ENCODE measurements at places on chromosomes 6 and 20.

GRCh38 chr6:30615958-30616810, 859 bp downstream of the PPP1R10 start:
- peak; percentile 45 for DNase-seq

GRCh38 chr6:87897663-87898062, 150.0 kb upstream of the SPACA1 start:
- DNase-seq = peak; percentile 27

DNA sequence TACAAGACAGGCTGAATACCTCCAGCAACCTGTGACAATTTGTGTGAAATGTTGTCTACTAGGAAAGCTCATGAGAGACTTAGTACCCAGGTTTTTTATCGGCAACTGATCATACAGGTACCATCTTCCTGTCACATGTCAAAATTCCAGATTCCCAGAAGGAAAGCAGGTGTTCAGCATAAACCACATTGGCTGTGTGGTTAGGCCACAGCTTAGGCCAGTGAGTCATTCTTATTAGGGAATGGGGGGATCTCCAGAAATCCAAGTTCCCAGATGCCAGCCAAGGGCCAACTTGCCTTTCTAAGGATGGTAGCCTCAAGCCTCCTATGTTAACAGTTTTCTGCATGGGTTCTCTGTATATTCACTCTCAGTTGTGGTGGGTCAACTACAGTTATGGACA, 65.9 kb downstream of the FAM184A start:
- no peak for DNase-seq

DNA sequence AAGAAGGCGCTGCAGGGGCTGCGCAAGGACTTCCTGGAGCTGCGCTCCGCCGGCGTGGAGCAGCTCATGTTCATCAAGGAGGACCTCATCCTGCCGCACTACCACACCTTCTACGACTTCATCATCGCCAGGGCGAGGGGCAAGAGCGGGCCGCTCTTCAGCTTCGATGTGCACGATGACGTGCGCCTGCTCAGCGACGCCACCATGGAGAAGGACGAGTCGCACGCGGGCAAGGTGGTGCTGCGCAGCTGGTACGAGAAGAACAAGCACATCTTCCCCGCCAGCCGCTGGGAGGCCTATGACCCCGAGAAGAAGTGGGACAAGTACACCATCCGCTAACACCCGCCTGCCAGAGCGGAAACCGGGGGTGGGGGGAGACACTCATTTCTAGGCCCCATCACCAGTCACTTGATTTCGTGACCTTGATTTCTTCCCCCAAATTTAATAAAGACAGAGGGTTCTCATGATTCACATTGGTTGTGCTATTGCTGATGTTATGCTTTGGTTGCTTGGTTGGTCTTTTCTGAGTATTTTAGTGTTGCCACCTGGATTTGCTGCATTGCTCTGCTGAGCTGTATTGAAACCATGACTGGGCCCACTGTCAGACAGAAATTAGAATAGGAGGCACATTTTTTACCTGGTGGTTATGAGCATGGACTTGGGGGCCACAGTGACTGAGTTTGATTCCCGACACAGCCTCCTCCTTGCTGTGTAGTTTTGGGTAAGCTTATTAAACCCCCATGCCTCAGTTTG, 1.5 kb downstream of the FAM50B start:
- no peak for DNase-seq

DNA sequence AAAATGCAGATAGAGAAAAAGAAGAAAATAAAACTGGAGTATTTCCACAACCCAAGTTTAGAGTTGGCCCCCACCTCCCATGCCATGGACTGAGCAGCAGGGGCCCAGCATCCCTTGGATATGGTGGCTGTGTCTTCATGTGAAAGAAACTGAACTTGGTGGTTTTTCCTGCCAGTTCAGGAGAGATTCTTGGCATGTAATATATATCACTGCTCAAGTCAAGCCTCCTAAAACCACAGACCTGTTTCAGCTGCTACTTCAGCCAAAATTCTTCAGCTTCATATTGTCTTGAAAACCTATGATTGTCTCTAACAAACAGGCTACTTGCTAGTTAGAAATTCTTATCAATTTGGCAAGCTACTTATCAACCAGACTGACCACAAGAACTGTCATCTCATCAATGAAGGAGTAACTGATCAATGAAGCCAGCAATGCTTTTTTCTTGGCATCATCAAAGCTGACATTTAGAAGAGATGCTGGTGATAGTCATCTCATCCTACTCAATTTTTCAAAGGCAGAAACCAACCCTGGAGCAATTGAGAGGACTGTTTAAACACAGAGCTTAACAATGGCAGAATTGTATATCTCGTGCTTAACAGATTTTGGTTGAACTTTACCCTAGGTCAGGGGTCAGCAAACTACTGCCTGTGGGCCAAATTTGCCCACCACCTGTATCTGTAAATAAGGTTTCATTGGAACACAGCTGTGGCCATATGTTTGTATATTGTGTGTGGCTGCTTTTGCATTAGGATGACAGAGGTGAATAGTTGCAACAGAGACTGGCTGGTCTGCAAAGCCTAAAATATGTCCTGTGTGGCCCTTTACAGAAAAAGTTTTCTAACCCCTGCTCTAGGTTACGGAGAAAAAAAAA, 10.4 kb upstream of the NOL7 start:
- peak; percentile 40 for DNase-seq

GRCh38 chr6:98498144-98498775, 336.1 kb upstream of the POU3F2 start:
- no peak for DNase-seq

- no peak for DNase-seq
Observed at GRCh38 chr6:138005846-138006245, 101.4 kb downstream of the PERP start.

DNA sequence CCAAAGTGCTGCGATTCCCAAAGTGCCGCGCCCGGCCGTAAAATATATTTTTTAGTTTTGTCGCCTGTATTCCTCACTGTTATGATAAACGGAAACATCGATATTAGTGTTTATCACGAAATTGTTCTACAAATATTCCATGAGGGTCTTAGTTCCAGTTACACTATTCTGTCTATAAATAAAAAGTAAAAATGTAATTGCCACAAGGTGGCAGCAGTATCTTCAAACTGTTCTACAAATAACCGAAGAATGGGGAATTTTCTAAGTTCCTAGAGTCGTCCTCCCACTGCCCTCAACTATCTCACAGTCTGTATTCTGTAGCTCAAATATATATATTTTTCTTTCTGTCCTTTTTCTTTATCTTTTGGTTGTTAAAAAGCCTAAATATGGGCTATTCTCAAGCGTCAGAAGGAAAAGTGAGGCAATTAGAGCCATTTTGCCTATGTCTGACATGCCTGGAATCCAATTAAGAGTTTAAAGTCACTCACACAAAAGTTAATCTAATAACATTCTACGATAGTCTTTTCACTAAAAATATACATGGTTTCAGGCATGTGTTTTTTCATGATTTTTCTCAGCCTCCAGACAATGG, 14.2 kb upstream of the FAM162B start:
- DNase-seq = peak; percentile 55

DNA sequence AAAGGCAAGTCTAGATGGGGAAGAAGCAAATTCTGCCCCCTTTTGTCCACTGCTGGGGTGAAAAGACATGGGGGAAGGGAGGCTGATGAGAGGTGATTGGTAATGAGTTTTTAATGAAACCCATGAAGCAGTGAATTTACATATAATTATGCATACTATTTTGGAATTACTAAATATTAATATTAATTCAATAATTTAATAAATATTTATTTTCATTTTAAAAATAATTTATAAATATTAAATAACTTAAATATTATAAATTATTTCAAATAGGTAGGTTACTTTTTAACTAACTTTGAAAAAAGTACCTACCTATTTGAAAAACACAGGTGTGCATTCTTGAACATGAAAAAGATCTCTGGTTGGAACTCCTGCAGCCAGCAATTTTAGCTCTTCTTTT, 138.1 kb upstream of the GPR6 start:
- DNase-seq = no peak

DNA sequence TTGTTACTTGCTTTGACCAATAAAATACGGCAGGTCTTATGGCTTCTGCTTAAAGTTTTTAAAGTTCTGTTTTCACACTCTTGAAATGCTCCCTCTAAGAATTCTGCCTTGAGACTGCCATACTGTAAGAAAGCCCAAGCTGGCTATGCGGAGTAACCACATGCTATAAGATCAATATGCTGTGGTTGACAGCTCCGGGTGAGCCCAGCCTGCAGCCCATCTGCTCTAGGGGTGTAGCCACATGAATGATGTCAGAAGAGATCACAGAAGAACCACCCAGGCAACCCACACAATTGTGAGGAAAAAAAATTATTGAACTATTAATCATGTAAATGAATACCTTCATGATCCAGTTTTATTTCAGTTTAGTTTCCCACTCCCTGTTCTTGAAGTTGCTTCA, 26.1 kb upstream of the SH3BGRL2 start:
- no peak for DNase-seq

DNA sequence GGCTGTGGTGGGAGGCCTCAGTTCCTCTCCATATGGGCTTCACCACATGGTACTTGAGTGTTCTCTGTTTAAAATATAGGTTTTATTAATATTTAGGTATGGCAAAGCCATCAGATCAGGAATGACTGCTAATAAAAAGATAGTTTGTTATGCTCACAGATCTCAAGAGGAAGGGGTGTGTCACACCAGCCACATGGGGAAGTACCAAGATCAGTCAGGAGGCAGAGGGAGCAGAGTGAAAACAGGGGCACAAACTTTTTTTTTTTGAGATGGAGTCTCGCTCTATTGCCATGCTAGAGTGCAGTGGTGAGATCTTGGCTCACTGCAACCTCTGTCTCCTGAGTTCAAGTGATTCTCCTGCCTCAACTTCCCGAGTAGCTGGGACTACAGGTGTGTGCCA, 92.1 kb upstream of the GCM1 start:
- DNase-seq = no peak

DNA sequence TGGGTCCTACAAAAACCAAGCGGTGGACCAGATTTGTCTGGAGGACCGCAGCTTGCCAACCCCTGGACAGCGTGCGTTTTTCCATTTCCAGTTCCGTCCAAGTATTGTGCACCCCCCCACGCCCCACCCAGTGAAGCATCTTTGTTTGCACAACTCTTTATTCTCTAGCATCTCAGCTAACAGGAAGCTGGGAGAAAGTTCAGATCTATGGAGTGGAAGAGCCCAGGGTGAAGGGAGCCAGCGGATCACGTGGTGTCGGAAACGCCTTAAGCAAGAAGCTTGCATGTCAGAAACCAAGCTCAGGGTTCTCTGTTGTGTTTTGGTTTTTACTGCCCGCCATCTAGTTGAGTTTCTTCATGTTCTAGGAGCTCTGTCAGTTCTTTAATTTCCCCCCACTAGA, 29.9 kb downstream of the ARID1B start:
- peak; percentile 35 for DNase-seq

GRCh38 chr6:158329531-158329930, 17.3 kb downstream of the TULP4 start:
- DNase-seq = no peak

- DNase-seq = no peak
Observed at GRCh38 chr6:4130357-4130987, 4.9 kb downstream of the ECI2 start.

DNA sequence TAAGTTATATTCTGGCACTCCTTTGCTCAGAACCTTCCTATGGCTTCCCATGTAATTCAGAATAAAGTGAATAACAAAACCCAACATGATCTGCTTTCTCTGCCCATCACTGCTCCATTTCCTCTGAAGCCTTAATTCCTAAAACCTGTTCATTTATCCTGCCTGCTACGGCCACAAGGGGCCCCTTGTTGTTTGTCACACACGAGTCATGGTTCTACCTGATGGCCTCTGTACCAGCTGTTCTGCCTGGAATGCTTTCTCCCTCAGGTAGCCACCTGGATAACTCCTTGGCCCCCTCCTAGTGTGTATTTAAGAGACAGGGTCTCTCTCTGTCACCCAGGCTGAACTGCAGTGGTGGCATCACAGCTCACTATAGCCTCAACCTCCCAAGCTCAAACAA, 26.8 kb downstream of the ERGIC3 start:
- no peak for DNase-seq

GRCh38 chr20:10978019-10978702, 304.4 kb upstream of the JAG1 start:
- DNase-seq = no peak

- DNase-seq = no peak
Observed at GRCh38 chr6:64010010-64010409, 374.4 kb downstream of the PHF3 start.

- DNase-seq = no peak
Observed at GRCh38 chr20:47551841-47552240, 50.2 kb downstream of the NCOA3 start.

DNA sequence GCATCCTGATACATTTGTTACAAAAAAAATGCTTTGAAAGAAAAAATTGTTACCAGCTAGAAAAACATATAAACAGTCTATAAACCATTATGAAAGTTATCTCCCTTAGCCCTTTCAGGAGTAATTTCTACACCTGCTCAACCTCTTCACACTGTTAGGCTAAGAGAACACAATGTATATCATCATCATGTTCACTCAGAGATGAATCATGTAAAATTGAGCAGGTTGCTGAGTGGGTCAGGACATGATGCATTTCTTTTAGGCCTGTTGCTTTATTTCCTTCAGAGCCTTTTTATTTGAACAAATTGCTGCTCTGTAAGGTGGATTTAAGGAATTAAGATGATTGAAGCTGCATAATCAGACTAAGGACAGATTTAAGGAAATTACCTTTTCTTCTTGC, 531.3 kb upstream of the MAN1A1 start:
- DNase-seq = no peak

DNA sequence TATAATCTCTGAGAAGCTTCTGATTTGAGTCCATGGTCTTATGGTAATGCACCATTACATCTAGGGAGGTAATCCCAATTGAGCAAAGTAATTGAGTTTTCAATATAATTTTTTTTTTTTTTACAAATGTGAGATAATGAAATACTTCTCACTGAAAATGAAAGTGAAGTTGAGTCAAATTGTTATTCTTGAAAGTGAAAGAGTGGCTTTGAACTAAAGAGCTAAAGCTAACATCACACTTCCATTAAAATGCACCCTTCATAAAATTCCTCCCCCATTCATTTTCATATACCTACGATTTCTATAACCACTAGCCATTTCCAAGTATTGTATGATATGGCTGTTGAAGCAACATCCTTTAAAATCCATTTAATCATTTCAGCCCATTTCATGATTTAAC, 149.1 kb upstream of the IMPG1 start:
- DNase-seq = no peak

DNA sequence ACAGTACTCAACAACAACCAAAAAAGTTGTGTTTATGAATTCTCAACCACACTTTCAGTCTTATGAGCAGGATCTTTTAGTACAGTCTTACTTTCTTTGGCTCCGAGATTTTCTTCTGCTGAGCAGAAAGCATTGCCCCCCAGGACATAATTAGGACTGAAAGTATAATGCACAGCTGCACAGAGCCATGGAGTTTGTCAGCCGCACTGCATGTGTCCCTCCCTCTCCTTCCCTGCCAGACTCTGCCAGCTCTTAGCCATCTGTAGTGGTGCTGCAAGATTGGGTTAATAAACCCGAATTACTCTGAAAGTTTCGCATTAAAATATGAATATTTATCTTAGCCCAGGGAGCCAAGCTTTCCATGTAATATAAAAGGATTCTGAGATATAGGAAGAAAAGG, 179.6 kb upstream of the PTCHD4 start:
- no peak for DNase-seq

DNA sequence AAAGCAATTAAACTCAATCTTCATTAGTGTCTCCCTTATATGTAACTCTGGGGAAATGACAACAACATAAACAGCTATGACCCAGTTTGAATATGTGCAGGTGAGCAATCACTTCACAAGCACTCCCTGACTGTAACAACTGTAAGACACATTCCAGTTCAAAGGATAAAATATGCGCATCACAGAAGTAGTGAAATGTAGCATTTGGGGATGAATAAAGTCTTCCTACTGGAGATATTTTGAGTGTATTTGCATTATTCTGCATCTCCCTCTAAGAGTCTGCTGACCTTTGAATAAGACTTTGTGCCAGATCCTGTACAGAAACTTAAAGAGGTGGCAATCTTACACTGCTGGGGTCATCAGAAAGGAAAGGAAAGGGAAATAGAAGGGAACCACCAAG, 179.5 kb upstream of the TBX18 start:
- DNase-seq = no peak
